ENCODE measurements at places on chromosomes 12 and 14.

GRCh38 chr12:21602774-21603173 is 1.9 kb downstream of the GYS2 start:
- DNase-seq, result no peak

- DNase-seq, result no peak
Measured at GRCh38 chr12:58809064-58809607, 111.2 kb downstream of the LRIG3 start.

- DNase-seq, result no peak
Measured at GRCh38 chr14:52522581-52523345, 29.5 kb downstream of the TXNDC16 start.

- DNase-seq, result no peak
Measured at GRCh38 chr12:103546959-103547358, 40.1 kb upstream of the STAB2 start.

DNA sequence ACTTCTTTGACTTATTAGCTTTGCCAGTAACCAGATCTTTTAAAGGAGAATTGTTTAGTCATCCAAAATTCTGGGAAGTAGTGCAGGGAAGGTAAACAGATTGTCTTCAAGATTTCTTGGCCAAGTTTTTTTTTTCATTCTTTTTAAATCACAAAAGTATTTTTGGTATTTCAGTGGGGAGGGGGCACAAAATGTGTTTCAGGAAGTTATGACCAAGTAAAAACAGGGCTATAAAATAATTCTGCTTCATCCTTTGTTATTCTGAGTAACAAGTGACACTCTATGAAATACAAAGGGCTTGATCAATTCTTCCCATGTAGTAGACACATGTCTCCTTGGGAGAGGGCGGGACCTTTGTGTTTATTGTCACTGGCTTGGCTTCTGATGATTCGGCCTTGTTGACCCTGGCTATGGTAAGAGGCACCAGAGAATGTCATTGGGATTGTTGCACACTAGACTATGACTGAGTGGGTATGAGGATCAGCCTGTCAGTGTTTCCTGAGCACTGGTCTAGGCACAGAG is 55.4 kb downstream of the SUSD6 start:
- DNase-seq, result no peak

GRCh38 chr12:72491426-72491825 is 219.3 kb downstream of the TRHDE start:
- no peak for DNase-seq

GRCh38 chr14:21735639-21736307 is 62.2 kb upstream of the OR4E1 start:
- no peak for DNase-seq

GRCh38 chr14:86933958-86934595 is 1058.9 kb downstream of the GALC start:
- no peak for DNase-seq

GRCh38 chr12:46473634-46474329 is 101.2 kb upstream of the SLC38A2 start:
- DNase-seq, result no peak

- no peak for DNase-seq
Measured at GRCh38 chr12:40344312-40344711, 119.5 kb downstream of the LRRK2 start.

DNA sequence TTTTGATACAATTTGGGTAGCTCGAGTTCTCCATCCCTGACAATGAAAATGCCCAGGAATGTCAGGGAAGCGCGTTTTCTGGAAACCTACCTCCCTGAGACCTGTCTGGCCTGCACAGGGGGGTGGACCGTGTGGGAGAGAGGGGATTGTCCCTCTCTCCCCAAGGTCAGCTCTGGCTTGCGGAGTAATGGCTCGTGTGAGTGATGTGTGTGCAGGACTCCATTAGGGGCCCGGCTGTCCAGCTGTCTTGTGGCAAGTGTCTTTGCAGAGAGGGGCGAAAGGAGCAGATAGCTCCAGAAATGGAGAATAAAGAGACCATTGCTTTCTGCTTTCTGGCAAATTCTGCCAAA is 215.3 kb downstream of the CHST11 start:
- DNase-seq, result no peak

DNA sequence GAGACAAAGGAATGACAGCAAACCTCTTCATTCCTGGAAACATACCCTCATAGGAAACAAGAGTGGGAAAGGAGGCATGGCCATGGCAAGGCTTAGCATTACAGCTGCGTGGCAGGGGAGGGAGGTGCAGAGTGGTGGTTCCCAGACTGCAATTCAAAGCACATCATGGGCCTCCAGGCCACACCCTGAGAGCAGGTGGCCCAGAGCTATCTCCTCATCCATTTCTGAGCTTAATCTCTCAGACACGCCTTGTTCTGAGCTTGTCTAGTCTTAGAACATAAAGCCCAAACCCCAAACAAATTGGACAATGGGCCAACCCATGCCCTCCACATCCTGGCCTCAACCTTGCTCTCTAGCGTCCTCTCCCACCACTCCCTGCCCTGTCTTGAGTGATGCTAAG is 5.9 kb upstream of the KRT3 start:
- DNase-seq, result no peak

GRCh38 chr12:125983784-125984500 is 918.7 kb downstream of the AACS start:
- DNase-seq, result no peak

DNA sequence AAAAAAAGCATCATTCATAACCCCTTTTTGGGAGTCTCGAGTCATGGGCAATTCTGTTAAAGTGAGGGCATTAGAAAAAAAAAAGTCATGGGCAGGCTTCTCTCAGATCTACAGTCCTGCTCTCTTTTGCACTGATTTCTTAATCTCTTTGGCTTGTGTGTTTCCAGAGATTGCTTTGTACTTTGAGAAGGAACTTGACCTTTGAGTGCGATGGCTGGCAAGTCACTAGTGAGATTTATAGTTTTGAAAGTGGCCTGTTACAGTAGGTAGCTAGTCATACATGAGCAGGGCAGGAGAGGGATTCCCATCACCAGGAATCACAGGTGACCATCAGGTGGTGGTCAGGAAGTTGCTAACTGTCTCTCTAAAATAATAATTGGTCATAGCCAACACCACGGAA is 119.6 kb downstream of the KCNMB4 start:
- DNase-seq, result no peak

- DNase-seq, result no peak
Measured at GRCh38 chr14:77145975-77146740, 4.6 kb upstream of the ZDHHC22 start.

- DNase-seq, result no peak
Measured at GRCh38 chr14:37021390-37021789, 151.0 kb downstream of the SLC25A21 start.

GRCh38 chr14:71552809-71553208 is 379.4 kb upstream of the RGS6 start:
- no peak for DNase-seq

GRCh38 chr12:130924966-130925665 is 28.6 kb upstream of the ADGRD1 start:
- DNase-seq, result no peak

GRCh38 chr12:121170611-121171260 is 38.1 kb downstream of the P2RX7 start:
- no peak for DNase-seq

GRCh38 chr14:86802726-86803125 is 1190.3 kb downstream of the GALC start:
- DNase-seq, result no peak

- DNase-seq, result peak; percentile 56
Measured at GRCh38 chr14:77023001-77023996, 5.2 kb downstream of the IRF2BPL start.

- no peak for DNase-seq
Measured at GRCh38 chr14:50892255-50892654, 20.4 kb downstream of the ABHD12B start.

GRCh38 chr14:64464651-64465050 is 648 bp upstream of the AKAP5 start:
- DNase-seq, result no peak

DNA sequence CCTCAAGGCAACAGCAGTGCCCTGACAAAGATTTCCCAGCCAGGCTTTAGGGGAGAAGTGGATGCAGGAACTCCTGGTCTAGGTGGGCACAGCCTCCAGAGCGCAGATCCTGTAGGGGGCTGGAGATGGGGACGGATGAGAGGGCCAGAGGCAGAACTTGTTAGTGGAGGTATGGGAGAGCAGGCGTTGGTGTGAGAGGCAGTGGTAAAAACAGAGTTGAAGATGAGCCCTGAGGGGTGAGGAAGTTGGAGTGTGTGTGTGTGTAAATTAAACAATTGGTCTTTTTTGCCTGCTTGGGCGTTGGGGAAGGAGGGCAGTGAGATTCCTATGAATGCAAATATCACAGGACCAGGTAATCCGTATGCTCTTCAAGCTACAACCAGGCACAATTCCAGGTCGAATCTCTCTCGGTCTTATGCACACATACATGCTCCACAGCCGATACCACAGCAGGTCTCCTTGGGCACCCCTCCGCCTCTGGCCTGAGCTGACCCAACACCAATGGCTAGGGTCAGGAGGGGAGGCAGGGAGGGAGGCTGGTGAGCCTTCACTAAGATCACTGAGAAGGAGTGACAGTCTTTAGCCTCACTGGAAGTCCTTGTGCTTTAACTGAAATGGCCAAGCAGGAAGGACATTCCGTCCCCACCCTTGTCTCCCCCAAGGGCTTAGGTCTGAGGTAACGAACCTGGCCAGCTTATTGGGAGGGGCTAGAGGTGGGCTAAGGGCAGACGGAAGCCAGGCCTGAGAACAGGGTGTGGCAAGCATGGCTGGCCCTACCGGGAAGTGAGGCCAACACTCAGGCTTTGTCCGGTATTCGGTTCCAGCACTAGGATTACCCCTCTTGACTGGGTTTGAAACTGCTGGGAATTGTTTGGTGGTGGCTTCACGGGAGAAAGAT is 1.5 kb upstream of the KRT7 start:
- DNase-seq, result no peak

DNA sequence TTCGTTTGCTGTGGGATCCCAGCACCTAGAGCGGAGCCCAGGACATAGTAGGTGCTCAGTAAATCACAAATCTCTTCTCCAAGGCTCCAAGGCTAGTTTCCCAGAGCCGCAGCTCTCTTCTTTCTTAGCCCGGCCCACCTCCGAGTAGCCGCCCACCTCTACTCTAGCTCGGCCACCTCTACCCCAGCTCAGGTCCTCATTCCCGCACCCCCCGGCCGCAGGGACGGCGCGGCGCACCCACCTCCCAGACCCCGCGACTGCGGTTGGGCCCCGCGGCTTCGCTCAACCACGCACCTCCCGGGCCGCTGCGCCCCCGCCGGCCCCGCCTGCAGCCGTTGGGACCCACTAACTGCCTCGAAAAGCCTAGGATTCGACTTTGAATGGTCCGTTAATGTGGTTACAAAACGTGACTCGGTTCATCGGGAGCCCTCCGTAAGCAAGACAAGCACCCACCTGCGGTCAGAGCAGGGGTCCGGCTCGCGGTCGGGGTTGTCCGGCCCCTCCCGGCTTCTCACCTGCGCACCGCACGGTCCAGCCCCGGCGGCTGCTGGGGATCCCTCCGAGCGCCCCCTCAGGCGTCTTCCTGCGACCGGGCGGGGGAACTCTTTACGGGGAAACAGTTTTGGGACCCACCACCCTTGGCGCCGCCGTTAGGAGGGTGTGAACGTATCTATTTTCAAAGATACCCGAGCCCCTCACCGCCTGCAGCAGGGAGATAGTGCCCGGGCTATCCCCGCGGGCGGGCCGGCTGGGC is at the start of gene SLC2A14:
SLC2A14 (minus strand) TSS at position 350 of the 754 bp plus-strand sequence. CDS start 3,035 bp downstream, outside the sequence.
- DNase-seq, result peak; percentile 43

DNA sequence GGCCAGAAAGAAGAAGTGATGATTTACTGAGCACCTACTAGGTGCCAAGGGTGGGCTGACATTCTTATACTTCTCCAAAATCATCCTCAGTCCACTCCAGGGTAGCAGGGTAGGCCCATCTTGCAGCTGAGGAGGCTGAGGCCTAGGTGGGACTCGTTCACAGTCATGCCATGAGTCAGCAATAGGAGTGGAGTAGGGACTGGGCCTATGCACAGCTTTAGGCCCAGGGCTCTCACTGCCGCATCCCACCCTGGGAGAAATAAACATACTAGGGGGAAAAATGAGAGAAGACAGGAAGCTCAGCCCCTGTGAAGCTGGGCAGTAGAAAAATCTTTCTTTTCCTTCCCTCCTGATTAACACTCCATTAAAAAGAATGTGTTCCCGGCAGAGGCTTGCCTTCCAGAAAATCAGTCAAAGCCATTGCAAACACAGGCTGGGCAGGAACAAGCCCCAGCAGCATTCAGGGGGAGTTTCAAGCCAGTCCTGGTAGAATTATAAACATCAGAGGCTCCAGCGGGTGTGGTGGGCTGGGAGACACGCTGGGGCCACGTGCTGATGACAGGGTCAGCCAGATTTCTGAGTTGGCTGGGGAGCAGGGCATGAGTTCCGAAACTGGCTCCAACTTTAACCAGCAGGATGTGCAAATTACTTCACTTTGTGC is 1.8 kb downstream of the HSPB8 start:
- DNase-seq, result no peak

- DNase-seq, result peak; percentile 73
Measured at GRCh38 chr12:48903982-48904411, 21.3 kb downstream of the FKBP11 start.

GRCh38 chr14:59356767-59357166 is 108.4 kb downstream of the GPR135 start:
- no peak for DNase-seq

- no peak for DNase-seq
Measured at GRCh38 chr14:97477353-97477752, 680.2 kb downstream of the VRK1 start.

- no peak for DNase-seq
Measured at GRCh38 chr14:44767646-44768173, 194.0 kb downstream of the KLHL28 start.

DNA sequence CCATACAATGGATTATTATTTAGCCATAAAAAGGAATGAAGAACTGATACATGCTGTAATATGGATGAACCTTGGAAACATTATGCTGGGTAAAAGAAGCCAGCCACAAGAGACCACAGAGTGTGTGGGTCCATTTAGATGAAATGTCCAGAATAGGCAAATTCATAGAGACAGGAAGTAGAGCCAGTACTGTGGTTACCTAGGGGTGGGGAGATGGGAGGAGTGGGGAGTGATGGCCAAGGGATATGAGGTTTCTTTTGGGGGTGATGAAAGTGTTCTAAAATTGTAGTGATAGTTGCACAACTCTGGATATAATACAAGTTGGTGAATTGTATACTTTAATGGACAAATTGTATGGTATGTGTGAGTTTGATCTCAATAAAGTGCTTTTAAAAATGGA is 18.6 kb downstream of the JDP2 start:
- DNase-seq, result no peak

- DNase-seq, result no peak
Measured at GRCh38 chr12:88836156-88836555, 255.9 kb upstream of the KITLG start.

DNA sequence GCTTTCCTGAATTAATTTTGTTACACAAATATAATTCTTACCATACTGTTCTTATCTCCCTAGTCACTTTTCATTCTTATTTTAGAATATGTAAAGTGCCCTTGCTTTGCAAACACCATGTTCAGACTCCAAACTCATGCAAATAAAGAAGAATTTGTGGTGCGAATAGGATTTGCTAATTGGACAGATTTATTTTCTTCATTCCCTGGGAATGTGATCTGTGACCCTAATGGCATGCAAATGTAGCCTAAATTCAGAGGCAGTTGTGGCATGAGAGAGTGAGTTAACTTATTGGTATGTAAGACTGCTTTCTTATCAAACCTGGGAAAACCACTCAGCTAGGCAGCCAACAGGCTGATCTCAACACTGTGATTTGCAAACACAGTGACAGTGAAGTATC is 10.0 kb downstream of the CAPZA3 start:
- no peak for DNase-seq
